Activated T-cell treated with anti-CD3 and anti-CD28 coated beads, Interleukin-2, amount 50 U/mL, for 72 hours (primary cell): ENCODE measurements at places on chromosomes 13 and 19. TPM values are rescaled to one million over a fixed set of nuclear protein-coding genes. Genes with fewer than 3 reads are reported as not detected.

The KLK10 gene
- not detected for total RNA-seq

The SLC7A10 gene
- total RNA-seq, result not detected

DNA sequence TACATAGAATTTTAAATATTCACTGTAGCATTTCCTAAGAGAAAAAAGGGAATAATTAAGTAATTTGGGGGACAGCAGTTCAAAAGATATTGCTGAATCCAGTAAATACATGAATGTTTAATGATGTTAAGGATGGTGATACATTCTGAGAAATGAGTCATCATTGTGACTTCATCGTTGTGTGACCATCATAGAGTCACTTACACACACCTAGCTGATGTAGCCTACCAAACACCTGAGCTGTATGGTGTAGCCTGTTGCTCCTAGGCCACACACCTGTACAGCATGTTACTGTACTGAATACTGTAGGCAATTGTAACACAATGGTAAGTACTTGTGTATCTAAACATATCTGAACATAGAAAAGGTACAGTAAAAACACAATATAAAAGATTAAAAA lies 34.8 kb downstream of the ATP7B start:
- H3K4me3 ChIP-seq, result no peak overlapping the region
- peaks cover 6% of the 10 kb centered on the region for H3K4me1 ChIP-seq
- H3K27me3 ChIP-seq, result no peaks in the 10 kb centered on the region
- no peak overlapping the region for H3K27ac ChIP-seq

The MAST3 gene
- total RNA-seq, result 22.4 TPM

The COL4A2 gene
- not detected for total RNA-seq

The ZNF558 gene
- total RNA-seq, result 53.7 TPM

- DNase-seq, result no peak
- H3K4me3 ChIP-seq, result no peak overlapping the region
- peaks cover 13% of the 10 kb centered on the region for H3K27me3 ChIP-seq
- no peak overlapping the region for H3K27ac ChIP-seq
Observed at GRCh38 chr13:42644841-42645240, 70.9 kb downstream of the TNFSF11 start.

DNA sequence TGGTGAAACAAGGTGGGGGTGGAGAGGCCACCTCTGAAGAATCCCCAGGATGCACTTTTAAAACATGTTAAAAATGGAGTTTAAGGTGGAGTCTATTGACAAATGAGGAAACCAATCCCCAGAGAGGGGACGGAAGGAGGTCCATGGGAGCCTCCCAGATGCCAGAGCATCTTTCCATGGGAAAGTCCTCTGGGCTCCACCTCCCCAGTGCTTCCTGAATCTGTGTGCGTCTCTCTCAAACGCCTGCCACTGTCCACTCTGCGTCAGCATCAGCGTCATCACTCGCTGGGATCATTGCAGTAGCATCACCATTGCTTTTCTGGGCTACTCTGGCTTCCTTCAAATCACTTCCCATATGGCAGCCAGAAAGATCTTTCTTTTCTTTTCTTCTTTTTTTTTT lies 6.2 kb downstream of the GPR4 start:
- H3K4me3 ChIP-seq, result no peak overlapping the region
- peaks cover 49% of the 10 kb centered on the region for H3K4me1 ChIP-seq
- H3K27me3 ChIP-seq, result peaks cover 75% of the 10 kb centered on the region
- H3K27ac ChIP-seq, result no peak overlapping the region
- no peak for DNase-seq

GRCh38 chr13:52405767-52406494 lies at the start of gene THSD1:
Gene THSD1 (minus strand): TSS chr13:52406172. CDS start chr13:52402600, 3,572 bp downstream.
- H3K27me3 ChIP-seq, result peaks cover 23% of the 10 kb centered on the region
- H3K36me3 ChIP-seq, result no peaks in the 10 kb centered on the region
- peak within 1 kb of the TSS; percentile 81 for H3K4me3 ChIP-seq
- no peak within 1 kb of the TSS for H3K27ac ChIP-seq
- peaks cover 16% of the 10 kb centered on the region for H3K4me1 ChIP-seq
- DNase-seq, result peak; percentile 24
